ENCODE measurements at places on chromosomes 4 and X.

DNA sequence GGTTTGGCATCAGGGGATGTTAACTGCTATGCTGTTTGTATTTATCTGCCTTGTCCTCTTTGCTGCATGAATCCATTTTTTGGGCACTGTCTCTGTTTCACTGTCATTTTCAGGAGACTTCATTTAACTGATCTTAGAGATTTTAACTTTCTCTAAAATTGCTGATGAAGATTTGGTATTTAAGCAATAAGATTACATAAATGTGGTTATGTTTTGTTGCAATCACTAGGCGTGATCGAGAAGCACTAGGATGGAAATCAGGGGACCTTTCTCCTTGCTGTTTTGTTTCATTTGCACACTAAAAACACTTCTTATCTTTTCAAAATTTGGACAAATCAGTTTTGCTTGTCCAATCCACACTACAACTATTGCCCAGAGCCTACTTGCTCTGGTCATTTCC is 15.4 kb downstream of the CXCL2 start:
- no peak for DNase-seq

DNA sequence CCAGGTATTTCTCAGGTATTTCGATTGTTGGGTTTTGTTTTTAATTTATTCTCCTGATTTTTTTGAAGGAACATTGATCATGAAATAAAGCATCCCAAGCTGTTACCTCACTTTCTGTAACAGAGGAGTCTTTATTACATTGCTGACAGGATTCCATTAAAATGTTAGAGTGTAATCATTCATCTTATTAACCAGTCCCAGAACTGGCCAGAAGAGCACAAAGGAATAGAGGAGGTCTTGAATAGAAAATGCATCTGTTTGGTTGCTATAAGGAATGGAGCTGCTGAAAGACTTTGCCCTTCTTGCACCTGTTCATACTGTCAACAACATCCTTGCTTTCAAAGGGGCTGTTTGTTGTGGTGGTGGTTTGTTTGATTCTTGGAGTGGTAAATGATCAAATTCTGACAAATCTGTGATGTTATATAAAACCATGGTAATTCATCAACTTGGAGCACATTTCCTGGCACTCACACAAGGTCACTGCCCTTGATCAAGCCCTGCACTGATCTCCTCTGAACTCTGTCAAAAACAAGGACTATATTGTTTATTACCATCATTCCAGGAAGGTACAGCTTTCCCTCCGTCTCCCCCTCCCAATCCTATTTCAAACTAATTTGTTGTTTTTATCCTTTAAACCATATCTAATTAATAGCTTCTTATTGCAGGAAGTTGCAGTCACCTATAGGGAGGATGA is 215.8 kb downstream of the PCDH19 start:
- no peak for DNase-seq

DNA sequence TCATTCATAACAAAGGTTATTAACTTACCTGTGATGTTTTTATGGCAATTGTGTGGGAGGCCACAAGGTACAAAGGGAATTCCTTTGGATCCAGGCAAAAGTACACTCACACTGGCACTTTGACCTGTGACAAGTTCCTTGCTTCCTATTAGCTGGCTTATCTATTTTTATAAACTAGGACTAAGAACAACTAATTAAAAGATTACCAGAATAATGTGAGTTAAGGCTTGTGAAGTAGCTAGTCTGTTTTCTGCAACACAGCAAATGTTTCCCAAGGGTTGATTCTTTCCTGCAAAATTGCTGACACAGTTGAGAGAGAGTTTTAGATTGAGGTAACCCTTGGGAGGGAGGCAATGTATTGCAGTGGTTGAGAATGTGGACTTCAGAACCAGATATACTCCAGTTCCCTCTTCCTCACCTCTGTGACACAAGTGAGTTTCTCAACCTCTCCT is 107.9 kb downstream of the CPEB2 start:
- DNase-seq: no peak

DNA sequence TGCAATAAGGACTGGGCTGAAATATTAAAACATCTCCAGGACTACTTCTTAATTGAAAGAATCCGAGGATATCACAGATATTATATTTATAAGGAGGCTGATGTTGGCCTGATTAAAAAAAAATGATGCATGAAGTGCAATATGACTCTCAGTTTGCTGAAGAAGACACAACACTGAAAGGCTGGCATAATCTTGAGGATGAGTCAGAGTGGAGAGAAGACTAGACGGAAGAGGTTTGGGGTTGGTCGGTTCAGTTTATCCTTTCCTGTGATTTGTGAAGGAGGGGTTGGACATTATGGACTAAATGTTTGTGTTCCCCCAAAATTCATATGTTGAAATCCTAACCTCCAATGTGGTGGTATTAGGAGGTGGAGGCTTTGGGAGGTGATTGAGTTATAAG is 170.3 kb downstream of the CORIN start:
- DNase-seq: no peak

Data from GM04504 (cell line).